Camera-type eye (tissue), 1 donor: ENCODE measurements at places on chromosomes 2 and 18. TPM values are rescaled to one million over a fixed set of nuclear protein-coding genes. Genes with fewer than 3 reads are reported as not detected.

Gene FZD7
- 31.8 TPM for total RNA-seq

Gene LCT
- total RNA-seq, result not detected

Gene ZNF396
- total RNA-seq, result 5.8 TPM

Gene MATN3
- total RNA-seq, result 0.93 TPM

Gene C1GALT1C1L
- 1.3 TPM for total RNA-seq

Gene ANKRD62
- total RNA-seq, result not detected

Gene NEB
- total RNA-seq, result 208 TPM

Gene DCC
- total RNA-seq, result 10.0 TPM

Gene BOLL
- total RNA-seq, result 0.27 TPM

Gene TSHZ1
- 17.5 TPM for total RNA-seq

Gene KCNG2
- total RNA-seq, result 1.9 TPM

Gene RUFY4
- total RNA-seq, result not detected

Gene CKAP2L
- total RNA-seq, result 8.0 TPM

Gene NEURL3
- total RNA-seq, result 0.27 TPM

Gene NETO1
- 49.0 TPM for total RNA-seq
